ENCODE measurements at places on chromosomes 2 and 18.

- no peak for DNase-seq
Measured at GRCh38 chr2:240886678-240887609, 9.0 kb downstream of the MAB21L4 start.

DNA sequence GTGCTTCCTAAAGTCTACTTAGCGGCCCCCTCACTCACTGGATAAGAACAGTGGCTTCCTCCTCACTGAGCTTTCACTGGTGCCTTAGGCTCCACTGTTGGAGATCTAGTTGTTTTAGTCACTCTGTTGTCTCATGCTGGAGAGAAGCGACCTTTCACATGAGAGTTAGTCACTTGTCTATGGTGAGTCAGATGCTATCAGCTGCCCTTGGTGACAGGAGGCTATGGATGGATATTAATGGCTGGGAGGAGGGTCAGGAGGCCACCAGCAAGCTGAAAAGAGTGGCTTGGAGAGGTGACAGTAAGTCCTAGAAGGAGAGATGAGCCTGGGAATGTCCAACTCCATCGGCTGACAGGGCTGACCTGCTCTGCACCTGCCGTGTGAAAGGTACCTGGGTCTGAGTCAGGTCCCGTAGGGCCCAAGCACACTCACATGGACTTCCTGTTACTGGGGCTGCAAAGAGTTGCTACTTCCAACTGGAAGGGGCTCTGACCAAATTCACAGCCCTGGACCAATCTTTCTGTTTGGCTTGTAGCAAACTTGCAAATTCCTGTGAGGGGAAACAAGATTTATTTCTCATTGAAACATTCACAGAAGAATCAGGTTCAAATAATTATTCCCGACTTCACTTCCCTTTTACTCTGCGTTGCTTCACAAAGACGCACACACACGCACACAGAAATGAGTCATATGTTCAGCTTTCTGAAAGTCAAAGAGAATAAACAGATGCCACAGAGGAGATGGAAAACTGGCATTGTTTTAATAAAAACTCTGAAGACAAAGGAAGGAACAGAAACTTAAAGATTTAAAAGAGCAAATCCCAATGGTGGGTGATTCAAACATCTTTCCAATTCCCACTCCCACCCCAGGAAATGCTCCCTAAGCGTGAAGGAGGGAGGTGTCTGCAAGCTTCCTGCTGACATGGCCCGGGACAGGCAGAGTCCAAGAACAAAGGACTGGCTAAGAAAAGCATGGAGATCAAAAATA is 203.5 kb upstream of the TWIST2 start:
- peak; percentile 22 for DNase-seq

DNA sequence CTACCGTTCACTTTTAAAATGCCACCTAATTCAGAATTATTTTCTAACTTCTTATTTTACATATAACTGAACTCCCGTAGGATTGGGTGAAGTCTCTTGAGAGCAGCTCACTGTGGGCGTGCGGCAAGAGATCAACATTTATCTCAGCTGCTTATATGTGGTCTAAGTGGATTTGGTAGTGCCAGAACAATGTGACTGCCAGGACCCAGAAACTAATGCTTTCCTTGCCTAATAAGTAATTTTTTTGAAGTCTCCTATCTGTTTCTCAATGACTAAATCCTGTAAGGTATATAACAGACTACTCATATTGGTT is 11.2 kb upstream of the NFE2L2 start:
- DNase-seq, result no peak

DNA sequence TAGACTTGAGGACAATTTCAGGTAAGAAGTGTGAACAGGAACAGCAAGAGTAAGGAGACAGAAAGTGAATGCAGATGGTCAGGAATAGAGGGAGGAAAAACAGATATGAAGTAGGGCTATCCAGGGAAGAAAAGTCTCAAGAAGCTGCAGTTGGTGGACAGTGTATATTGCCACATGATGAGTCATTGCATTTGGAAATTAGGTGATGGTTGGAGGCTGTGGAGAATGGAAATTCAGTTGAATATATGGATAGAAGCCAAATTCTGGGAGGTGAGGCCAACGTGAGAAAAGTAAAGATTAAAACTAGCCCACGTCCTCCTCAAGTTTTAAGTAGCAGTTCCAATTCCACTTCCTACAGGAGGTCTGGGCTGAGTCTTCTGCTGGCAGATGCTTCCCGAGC is 158.4 kb downstream of the UBE2E3 start:
- DNase-seq, result no peak

DNA sequence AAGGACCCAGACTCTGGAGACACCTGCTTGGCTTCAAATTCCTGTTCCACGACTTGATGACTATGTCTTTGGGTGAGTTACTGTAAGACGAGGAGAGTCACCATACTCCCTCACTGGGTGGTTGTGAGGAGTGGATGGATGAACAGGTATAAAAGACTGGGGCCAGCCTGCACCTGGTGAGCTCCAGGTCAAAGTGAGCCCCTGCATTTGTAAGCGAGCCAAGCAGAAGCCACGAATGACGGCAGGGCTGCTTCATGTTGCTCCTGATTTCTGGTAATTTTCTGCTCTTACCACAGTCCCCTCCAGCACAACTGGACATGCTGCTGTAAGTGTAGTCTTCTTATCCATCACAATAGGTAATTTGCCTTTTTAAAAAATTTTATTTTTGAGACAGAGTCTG is 86.6 kb downstream of the POLR1A start:
- no peak for DNase-seq

DNA sequence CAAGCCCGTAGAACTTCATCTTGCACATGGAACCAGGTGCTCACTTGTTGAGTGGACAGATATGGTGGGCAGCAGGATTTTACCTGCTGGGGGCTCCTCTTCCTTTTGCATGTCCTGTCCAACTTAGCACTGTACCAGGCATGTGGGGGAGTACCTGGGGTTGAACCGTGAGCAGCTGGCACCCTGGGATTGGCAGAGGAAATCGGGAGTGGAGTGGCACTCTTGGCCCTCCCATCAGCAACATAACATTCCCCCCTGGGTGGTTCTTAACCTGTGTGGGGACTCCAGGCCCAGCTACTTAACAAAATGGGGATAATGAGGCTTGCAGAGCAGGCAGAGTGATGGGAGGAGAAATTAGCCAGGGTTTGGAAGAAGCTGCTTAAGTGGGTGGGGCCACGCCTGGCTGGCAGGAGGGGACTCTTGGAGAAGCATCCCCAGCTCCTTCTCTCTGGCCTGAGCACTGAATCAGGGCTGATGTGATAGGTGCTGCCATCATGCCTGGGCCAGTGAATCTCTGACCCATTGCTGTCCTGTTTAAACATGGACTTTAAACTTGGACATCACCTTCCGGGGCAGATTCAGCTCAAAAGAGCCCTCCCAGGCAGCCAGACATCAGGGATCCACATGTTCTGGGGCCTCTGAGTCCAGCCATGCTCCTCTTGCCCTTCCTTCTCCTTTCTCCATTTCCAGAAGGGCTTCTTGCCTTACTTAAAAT is 15.5 kb downstream of the FOSL2 start:
- no peak for DNase-seq

- DNase-seq, result no peak
Measured at GRCh38 chr2:53769318-53769945, 1.8 kb downstream of the CHAC2 start.

DNA sequence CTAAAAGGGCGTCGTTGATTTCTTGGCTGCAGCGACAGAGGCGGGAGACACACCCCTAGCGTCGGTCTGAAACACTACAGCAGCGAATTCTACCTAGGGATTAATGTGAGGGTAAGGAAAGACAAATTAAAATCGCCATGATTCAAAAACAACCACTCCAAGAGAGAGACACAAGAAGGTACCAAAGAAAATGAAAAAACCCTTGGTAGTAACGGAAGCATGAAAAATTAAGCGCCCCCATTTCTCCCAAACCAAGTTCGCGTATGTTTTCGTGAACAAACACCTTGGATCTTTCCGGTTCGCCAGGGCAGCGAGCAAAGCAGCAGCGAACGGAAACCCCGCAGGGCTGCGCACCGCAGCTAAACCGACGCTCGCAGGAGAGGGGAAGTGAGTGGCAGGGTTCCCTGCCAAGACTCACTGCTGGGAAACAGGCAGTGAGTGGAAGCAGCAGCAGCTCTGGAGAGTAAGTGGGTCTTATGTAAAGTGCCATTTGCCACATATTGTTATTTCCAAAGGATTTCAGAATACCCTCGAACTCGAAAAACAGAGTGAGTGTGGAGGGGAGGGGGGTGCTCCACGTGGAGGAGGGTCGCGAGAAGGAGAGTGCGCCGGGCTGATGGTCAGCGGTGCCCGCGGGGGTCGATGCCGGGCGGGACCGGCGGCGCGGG is 1.0 kb downstream of the PPP3R1 start:
- DNase-seq, result peak; percentile 87
